ENCODE measurements at places on chromosomes 6 and 20. TPM values are rescaled to one million over a fixed set of nuclear protein-coding genes. Genes with fewer than 3 reads are reported as not detected.

MMP24 gene
- total RNA-seq, result 3.4 TPM

FAM217B gene
- 18.0 TPM for total RNA-seq

IL17A gene
- not detected for total RNA-seq

RAET1L gene
- total RNA-seq, result not detected

GMDS gene
- 17.2 TPM for total RNA-seq

ELOVL2 gene
- 6.0 TPM for total RNA-seq

PDE10A gene
- total RNA-seq, result 14.4 TPM

DNPH1 gene
- 39.0 TPM for total RNA-seq

ZSCAN9 gene
- total RNA-seq, result 40.1 TPM
